Stimulated activated naive CD8-positive, alpha-beta T cell treated with anti-CD3 and anti-CD28 coated beads, Interleukin-15, amount 100 ng/mL, for 72 hours (primary cell): ENCODE measurements at places on chromosomes 1 and 21.

- peak; percentile 20 for DNase-seq
Observed at GRCh38 chr1:212315907-212316306, 30.7 kb downstream of the PPP2R5A start.

GRCh38 chr1:183676586-183677189, 23.6 kb upstream of the APOBEC4 start:
- DNase-seq = no peak

DNA sequence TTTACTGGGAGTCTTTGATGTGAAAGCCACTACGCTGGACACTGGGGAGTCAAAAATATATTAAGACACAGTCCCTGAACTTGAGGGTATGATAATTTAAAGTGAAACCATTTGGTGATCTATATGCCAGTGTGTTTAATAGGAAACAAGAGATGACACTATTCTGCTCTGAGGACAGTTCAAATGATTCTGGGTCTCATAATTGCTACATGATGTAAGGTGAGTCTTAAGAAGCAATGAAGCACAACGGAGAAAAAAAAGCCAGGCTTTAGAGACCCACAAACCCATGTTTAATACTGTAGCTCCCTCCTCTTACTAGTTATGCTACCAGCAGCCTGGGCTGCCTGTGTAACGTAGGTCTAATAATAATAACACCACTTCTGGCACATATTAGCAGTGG, 14.2 kb upstream of the LRRC8D start:
- no peak for DNase-seq

- DNase-seq = no peak
Observed at GRCh38 chr1:243842161-243842560, 7.9 kb downstream of the AKT3 start.

- no peak for DNase-seq
Observed at GRCh38 chr1:154256686-154257085, 15.7 kb upstream of the HAX1 start.
